ENCODE measurements at places on chromosomes 4 and X. TPM values are rescaled to one million over a fixed set of nuclear protein-coding genes. Genes with fewer than 3 reads are reported as not detected.

PRICKLE3 gene
- total RNA-seq: 11.6 TPM

COL25A1 gene
- 2.3 TPM for total RNA-seq

GPRIN3 gene
- 15.2 TPM for total RNA-seq

DTHD1 gene
- 1.4 TPM for total RNA-seq

NAP1L5 gene
- 5.9 TPM for total RNA-seq

DNA sequence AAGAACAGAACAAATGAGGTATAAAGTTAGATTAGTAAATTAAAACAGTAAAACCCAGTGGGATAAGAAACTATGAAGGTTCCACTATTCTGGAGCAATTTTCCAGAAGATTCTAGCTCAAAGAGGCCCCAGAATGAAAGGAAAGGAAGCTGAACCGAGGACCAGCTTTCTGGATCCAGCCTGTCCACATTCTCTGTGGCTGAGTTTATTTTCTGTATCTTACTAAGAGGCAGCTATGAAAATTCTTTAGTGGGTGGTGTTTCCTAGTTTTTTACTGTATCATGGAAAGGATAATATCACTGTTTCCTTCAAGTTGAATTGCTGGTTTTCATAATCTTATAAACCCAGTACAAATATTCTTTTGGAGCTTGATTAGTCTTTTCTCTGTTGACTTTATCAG is 11.8 kb downstream of the DAPP1 start:
- H3K4me1 ChIP-seq: no peaks in the 10 kb centered on the region
- no peak overlapping the region for H3K4me3 ChIP-seq
- no peaks in the 10 kb centered on the region for H3K36me3 ChIP-seq
- no peak for DNase-seq
- no peak overlapping the region for H3K27ac ChIP-seq

- no peak for DNase-seq
- H3K4me1 ChIP-seq: no peaks in the 10 kb centered on the region
- H3K27me3 ChIP-seq: no peaks in the 10 kb centered on the region
- no peaks in the 10 kb centered on the region for H3K36me3 ChIP-seq
Measured at GRCh38 chr4:113461281-113461680, 300.3 kb downstream of the CAMK2D start.

- H3K27ac ChIP-seq: no peak overlapping the region
- no peaks in the 10 kb centered on the region for H3K36me3 ChIP-seq
- H3K4me3 ChIP-seq: no peak overlapping the region
- no peak for DNase-seq
- H3K27me3 ChIP-seq: no peaks in the 10 kb centered on the region
Measured at GRCh38 chr4:95095348-95095974, 337.7 kb downstream of the BMPR1B start.

GRCh38 chr4:41427306-41427882 is 110.6 kb upstream of the LIMCH1 start:
- peaks cover 18% of the 10 kb centered on the region for H3K4me1 ChIP-seq
- no peak overlapping the region for H3K27ac ChIP-seq
- H3K27me3 ChIP-seq: no peaks in the 10 kb centered on the region
- no peak overlapping the region for H3K4me3 ChIP-seq
- no peaks in the 10 kb centered on the region for H3K36me3 ChIP-seq
- DNase-seq: peak; percentile 44

- no peaks in the 10 kb centered on the region for H3K36me3 ChIP-seq
- no peak overlapping the region for H3K27ac ChIP-seq
- no peaks in the 10 kb centered on the region for H3K4me1 ChIP-seq
Measured at GRCh38 chr4:142645475-142646108, 200.5 kb downstream of the INPP4B start.

GRCh38 chrX:74195605-74196004 is 108.4 kb upstream of the ZCCHC13 start:
- no peak for DNase-seq
- H3K27ac ChIP-seq: no peak overlapping the region
- no peaks in the 10 kb centered on the region for H3K36me3 ChIP-seq

GRCh38 chr4:41442810-41443209 is 95.1 kb upstream of the LIMCH1 start:
- H3K4me3 ChIP-seq: no peak overlapping the region
- H3K27me3 ChIP-seq: no peaks in the 10 kb centered on the region
- no peak for DNase-seq
- H3K36me3 ChIP-seq: no peaks in the 10 kb centered on the region

DNA sequence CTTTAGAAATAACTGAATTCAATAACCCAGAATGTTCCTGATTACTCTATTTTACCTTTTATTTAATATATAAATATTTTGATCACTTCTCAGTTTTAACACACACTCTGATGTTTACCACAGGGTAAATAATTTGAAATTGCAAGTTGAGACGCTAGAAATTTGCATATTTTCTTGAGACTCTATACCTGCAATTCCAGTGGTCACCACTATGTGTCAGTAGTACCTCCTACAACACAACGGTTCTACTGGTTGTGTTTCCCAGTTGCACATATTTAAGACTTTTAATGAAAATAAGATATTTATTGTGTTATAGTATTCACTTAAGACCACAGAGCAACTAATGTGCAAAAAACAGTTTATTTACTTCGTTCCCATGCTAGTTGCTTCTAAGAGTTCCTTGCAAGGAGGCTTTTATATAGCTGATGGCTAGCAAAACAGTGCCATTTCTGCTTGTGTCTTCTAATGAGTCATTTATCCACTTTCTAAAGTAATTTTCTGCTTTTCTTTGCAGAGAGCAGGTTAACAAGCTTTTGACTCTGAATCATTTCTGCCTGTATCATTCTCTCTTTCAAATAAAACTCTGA is 98.9 kb upstream of the PDLIM3 start:
- no peak for DNase-seq
- H3K36me3 ChIP-seq: peaks cover 4% of the 10 kb centered on the region
- H3K4me1 ChIP-seq: no peaks in the 10 kb centered on the region
- H3K4me3 ChIP-seq: no peak overlapping the region

DNA sequence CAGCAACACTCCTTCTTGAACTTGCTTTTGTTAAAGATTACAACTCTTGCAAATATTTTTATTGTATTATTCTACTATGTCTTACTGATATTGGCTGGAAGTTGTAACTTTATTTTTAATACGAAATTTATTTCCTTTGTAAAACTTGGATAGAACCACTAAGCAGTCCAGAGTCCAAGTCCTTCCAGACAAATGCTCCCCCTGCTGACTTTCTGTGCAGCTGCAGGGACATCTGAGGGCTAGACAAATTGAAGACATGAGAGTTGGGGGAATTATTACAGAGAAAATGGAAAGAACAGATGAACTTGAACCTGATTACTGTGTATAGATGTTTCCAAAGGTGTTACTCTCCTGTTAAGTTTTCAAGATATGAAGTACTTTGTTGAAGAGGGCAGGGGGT is 238.8 kb downstream of the GRIA3 start:
- no peaks in the 10 kb centered on the region for H3K4me1 ChIP-seq
- H3K4me3 ChIP-seq: no peak overlapping the region
- no peaks in the 10 kb centered on the region for H3K27me3 ChIP-seq
- DNase-seq: peak; percentile 52
- H3K36me3 ChIP-seq: no peaks in the 10 kb centered on the region
- no peak overlapping the region for H3K27ac ChIP-seq

DNA sequence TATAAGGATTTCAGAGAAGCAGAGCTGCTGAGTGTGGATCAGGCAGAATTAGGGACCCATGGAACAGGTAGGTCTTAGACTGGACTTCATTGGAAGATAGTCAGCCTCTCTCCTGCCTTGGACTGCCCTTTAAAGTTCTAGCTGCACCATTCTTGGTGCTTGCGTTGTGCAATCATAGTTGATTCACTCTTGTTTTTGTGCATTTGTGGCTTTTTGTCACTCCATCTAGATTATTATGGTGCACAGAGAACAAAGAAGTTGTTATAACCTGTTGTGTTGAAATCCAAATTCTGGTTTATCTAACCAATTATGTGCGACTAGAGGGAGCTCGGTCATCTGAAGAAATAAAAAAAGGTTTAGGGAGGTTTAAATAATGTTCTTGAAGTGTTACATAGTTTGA is 59.3 kb downstream of the JADE1 start:
- no peaks in the 10 kb centered on the region for H3K27me3 ChIP-seq
- no peak overlapping the region for H3K4me3 ChIP-seq
- no peak overlapping the region for H3K27ac ChIP-seq
- no peaks in the 10 kb centered on the region for H3K4me1 ChIP-seq

DNA sequence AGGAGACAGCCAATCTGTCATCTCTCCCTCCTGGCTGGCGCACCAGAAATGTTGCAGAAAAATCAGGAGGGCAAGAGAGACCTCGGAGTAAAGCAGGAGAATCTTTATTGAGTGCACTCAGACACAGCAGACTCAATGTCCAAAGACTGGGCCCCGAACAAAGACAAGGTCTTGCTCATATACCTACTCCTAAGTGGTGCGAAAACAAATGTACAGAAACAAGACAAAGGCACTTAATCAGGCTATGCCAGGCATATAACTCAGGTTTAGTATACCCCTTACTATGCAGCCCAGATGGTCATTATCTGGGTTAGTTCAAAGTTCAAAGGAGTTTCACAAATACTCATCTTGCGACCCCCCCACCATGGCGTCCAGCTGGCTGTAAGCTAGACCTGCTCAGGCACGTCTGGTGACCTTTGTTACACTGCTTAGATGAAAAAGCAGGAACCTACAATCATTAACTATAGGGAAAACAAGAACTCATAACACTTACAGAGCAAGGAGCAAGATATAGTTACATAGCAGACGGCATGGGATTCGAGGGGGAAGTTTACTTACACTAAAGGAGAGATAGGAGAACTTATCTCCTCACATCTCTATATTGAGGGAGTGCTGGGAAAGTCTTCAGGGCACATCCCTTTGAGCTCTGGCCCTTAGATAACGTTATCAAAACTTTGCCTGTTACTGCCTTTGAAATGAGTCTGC is 27.5 kb downstream of the SULT1E1 start:
- DNase-seq: peak; percentile 73
- peaks cover 9% of the 10 kb centered on the region for H3K4me1 ChIP-seq
- H3K27ac ChIP-seq: peak overlapping the region; percentile 54
- H3K27me3 ChIP-seq: no peaks in the 10 kb centered on the region
- peak overlapping the region; percentile 38 for H3K4me3 ChIP-seq

- H3K27ac ChIP-seq: no peak overlapping the region
- no peaks in the 10 kb centered on the region for H3K4me1 ChIP-seq
- H3K27me3 ChIP-seq: no peaks in the 10 kb centered on the region
Measured at GRCh38 chr4:122480655-122481487, 24.3 kb upstream of the IL2 start.

DNA sequence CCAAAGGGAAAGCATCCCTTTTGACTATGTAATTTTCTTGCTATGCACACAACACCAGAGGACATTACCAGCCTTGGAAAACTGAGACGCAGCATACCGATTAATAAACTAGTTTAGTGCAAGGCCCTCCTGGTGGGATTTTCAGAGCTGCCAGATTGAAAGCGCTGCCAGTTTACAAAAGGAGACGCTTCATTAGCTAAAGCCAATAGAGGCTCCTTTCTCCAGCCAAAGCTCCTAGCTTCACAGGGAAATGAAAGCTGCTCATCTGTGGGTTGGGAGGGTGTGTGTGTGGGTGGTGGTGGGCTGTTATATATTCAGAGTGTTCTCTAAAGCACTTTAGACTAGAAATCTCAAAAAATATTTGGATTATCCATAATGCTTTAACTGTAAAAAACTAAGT is 32.4 kb downstream of the SPANXN4 start:
- no peak overlapping the region for H3K27ac ChIP-seq
- DNase-seq: no peak
- no peak overlapping the region for H3K4me3 ChIP-seq
- H3K4me1 ChIP-seq: no peaks in the 10 kb centered on the region
- H3K27me3 ChIP-seq: no peaks in the 10 kb centered on the region

DNA sequence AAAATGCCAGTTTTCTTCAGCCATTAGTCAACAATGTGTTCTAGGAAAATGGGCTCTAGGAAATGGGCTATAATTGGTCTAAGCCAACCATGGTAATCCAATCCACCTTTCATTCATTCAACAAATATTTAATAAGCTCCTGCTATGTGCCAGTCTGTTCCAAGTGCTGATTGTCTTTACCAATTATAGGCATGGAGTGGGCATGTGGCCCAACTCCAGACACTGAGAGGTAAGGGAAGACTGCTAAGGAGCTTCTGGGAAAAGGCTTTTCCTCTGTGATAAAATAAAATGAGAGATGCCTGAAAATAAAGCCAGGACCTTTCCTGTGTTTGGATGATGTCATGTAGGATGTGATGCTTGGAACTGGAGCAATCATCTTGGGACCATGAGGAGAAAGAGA is 43.3 kb downstream of the HOPX start:
- H3K27ac ChIP-seq: no peak overlapping the region
- no peaks in the 10 kb centered on the region for H3K36me3 ChIP-seq
- DNase-seq: no peak
- no peak overlapping the region for H3K4me3 ChIP-seq

- H3K4me3 ChIP-seq: no peak overlapping the region
- H3K27ac ChIP-seq: no peak overlapping the region
- H3K27me3 ChIP-seq: peaks cover 2% of the 10 kb centered on the region
- H3K36me3 ChIP-seq: no peaks in the 10 kb centered on the region
Measured at GRCh38 chrX:8783097-8783713, 18.0 kb downstream of the FAM9A start.

DNA sequence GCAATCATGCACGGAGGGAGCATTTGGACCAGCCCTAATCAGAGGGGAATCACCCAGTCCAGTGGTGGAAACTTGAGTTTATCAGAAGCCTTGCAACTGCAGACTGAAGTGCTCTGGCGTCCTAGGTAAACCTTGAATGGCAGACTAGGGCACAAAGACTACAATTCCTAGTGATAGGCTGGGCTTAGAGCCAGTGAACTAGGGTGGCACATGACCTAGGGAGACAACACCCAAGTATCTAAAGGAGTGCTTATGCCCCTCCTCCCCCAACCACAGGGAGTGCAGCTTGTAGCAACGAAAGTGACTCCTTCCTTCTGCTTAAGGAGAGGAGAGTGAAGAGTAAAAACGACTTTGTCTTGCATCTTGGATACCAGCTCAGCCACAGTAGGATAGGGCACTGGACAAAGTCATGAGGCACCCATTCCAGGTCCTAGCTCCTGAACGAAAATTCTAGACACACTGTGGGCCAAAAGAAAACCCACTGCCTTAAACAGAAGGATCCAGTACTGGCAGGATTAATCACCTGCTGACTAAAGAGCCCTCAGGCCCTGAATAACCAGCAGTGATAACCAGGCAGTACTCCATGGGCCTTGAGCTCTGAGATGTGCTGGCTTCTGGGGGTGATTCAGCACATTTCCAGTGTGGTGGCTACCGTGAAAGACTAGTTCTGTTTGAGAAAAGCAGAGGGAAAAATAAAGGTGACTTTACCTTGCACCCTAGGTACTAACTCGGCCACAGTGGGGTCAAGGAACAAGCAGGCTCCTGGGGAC is 58.7 kb upstream of the STARD8 start:
- no peaks in the 10 kb centered on the region for H3K27me3 ChIP-seq
- H3K4me3 ChIP-seq: no peak overlapping the region
- H3K27ac ChIP-seq: no peak overlapping the region
- H3K36me3 ChIP-seq: no peaks in the 10 kb centered on the region

GRCh38 chr4:147638942-147639341 is 21.7 kb downstream of the TMEM184C start:
- H3K4me1 ChIP-seq: no peaks in the 10 kb centered on the region
- DNase-seq: no peak
- no peak overlapping the region for H3K4me3 ChIP-seq
- H3K36me3 ChIP-seq: peaks cover 8% of the 10 kb centered on the region

Measured in kidney (tissue), 22 donors.